ENCODE measurements at places on chromosomes 6 and 20.

DNA sequence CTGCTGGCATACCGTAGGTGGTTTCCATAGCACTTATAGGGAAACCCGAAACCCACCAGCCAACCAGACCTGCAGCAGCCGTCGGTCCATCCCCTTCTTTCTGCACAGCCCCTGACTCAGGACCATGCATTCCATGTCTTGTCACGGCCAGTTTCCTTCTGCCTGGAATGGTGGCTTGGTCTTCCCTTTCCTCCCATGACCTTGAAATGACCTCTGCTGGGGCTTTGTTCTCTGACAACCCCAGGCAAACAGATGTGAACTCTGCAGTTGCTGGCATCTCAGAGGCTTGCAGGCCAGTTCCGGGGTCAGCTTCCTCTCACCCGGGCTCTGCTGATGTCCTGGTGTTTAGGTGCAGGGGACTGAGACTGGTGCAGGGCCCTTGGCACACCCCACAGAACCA lies 250.8 kb downstream of the SMOC2 start:
- no peak for DNase-seq

- no peak for DNase-seq
Observed at GRCh38 chr6:89602166-89602565, 36.4 kb downstream of the LYRM2 start.

GRCh38 chr6:10861086-10861485 lies 20.8 kb downstream of the GCM2 start:
- no peak for DNase-seq

- DNase-seq = no peak
Observed at GRCh38 chr20:17473659-17474058, 57.5 kb downstream of the BFSP1 start.

DNA sequence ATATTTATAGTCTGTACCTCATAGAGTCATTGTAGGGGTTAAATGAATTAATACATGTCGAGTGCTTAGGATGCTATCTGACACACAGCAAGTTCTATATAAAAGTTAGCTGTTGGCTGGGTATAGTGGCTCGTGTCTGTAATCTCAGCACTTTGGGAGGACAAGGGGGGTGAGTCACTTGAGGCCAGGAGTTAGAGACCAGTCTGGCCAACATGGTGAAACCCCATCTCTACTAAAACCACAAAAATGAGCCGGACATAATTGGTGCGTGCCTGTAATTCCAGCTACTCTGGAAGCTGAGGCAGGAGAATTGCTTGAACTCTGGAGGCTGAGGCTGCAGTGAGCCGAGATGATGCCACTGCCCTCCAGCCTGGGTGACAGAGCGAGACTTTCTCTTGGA lies 222.9 kb downstream of the UBE3D start:
- no peak for DNase-seq

DNA sequence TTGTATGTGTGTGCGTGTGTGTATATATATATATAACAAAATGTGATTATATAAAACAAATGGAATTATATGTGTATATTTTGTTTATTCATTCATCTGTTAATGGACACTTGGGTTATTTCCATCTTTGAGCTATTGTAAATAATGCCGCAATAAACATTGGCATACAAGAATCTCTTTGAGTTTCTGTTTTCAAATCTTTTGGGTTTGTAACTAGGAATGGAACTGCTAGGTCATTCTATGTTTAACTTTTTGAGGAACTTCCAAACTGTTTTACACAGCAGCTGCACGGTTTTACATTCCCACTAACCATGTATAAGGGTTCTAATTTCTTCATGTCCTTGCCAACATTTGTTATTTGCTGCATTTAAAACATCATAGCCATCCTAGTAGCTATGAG lies 39.9 kb upstream of the TGM2 start:
- DNase-seq = no peak

GRCh38 chr6:25002326-25003091 lies 66.7 kb upstream of the RIPOR2 start:
- DNase-seq = no peak

All from iPS DF 19.7 (cell line).